Stimulated activated CD4-positive, alpha-beta T cell treated with anti-CD3 and anti-CD28 coated beads, Interleukin-15, amount 100 ng/mL, for 48 hours (primary cell): ENCODE measurements at places on chromosomes 3 and 15.

DNA sequence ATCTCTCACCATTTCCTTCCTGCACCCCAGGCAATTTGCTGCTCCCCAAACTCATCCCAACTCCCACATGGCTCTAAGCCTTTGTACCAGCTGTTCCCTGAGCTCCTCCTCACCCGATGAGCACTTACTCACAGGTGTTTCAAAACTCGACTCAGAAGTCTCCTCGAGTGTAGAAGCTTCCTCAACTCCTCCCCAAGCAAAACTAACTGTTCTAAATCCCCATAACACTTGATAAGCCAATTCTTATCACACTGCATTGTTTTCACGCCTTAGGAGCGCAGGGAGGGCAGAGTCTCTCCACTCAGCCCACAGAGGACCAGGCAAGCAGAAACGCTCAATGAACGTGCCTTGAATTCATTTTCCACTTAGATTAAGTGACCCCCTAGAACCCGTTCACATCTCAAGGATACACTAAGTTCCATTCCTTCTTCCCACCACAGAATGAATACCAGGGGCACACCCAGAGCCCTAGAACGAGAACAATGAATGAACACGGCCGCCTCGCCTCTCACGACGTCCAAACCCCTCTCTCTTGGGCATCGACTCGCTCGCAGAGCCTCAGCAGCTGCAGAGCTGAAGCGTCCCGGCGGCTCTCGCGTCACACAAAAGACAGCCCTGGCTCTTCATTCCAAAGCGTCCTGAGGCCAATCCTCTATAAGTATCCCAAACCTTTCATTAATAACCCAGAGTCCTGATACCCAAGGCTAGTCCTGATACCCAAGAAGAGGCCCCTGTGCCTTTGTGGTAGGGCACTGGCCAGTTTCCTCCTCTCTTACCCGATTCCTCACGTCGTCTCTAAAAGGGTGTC is 1.1 kb downstream of the RAF1 start:
- DNase-seq: no peak

DNA sequence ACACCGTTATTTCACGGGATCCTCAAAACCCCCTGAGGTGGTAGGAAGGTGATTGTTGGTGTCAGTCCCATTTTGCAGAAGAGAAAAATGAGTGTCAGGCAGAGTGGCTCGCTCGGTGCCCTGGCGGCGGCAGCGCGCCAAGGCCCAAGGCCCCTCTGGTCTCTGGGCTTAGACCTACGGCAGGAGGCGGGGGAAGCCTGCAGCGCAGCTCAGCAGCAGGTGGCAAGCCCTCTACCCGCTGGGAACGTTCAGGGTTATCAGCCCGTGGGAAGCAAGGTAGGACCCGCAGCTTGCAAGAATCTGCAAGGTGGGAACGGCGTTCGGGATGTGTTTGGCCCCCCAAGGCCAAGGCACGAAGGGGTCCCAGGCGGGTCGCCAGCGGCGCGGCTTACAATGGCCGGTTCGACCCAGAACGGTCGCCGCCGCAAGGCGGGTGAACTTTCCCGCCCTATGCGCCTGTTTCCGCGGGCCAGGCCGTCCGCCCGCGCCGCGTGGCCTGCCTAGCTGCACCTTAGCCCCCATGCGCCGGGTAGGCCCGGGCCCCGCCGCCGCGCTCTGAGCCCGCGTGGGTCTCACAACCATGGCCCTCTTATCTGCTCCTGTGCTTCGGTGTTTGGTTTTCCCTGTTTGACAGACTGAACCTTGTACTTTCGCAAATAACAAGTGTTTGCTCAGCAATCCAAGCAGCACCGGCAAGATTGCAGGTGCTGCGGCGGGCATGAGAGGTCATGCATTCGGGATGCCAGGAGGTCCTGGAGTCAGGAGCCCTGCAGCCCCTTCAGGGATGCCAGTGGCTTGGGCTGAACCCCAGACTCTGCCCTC is 39.7 kb downstream of the CCNL1 start:
- no peak for DNase-seq

DNA sequence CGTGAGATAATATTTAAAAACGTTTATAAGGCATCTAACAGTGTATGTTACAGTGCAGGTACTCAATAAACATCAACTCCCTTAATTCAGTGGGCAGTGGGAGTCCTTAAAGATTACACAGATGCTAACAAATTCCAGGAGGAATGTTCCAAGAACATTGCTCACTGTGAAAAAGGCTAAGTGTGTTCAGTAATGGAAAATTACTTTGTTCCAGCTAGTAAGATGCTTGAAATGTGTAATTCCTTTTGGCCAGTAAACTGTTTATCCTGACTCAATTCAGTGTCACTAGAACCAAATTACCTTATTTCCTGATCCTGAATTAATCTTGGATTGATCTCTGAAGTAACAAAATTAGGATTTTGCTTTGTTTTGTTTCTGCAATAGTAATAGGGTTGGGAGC is 54.2 kb upstream of the SEMA6D start:
- DNase-seq: no peak

GRCh38 chr3:139534992-139535879 is 4.3 kb downstream of the RBP1 start:
- DNase-seq: no peak

DNA sequence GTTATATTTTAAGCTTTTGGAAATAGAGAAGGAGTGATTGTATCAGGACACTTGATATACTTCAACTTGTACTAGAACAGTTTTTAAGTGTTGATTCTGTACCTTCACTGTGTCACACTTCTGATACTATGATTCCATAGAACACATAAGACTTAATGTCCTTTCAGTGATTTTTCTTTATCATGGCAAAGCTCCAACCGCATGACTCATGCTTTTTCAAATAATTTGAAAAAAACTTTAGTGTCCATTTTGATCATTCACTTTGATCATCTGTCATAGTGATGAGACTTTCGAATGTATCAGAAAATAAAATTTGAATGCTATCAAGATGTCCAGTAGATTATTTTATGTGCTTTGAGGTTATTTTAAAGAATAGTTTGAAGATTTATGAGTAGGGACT is 32.0 kb downstream of the AP4E1 start:
- no peak for DNase-seq

GRCh38 chr3:171231361-171231760 is 204.8 kb upstream of the SLC2A2 start:
- no peak for DNase-seq

GRCh38 chr3:81249540-81250029 is 511.9 kb downstream of the GBE1 start:
- no peak for DNase-seq

DNA sequence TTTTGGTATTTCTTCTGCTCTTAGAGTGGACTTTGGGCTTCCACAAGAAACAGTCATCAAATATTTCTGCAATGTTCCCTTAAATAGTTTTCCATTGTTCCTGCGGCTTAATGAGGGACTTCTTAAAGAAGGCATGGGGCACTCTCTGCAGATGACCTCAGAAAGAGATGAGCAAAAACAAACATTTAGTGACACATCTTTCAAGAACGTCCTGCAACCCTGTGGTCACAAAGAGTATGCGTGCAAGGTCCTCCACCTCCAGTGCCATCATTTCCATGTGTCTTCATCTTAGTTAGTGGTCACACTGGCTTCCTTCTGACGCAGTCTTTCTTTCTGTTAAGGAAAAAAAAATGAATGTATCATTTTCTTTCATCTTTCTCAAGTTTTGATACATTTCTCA is 56.2 kb downstream of the GREM1 start:
- no peak for DNase-seq

- no peak for DNase-seq
These were observed 47.7 kb downstream of the MYO5A start for GRCh38 chr15:52480990-52481389.

DNA sequence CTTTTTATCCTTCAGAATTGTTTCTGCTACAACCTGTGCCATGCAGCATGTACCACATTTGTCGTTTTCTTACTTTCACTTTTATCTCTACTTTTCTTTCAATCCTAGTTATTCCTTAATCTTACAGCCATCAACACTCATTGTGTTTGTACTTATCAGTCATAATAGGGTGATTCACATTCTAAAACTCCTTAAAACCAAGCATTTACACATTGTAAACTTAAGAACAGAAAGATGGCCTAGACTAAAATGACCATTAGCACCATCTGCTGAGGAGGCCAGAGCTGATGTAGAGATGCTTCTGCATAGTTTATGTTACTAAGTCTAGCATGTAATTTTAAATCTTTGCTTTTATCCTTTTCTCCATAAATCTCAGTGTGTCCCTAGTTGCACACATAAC is 25.5 kb downstream of the EIF2AK4 start:
- DNase-seq: no peak

GRCh38 chr3:44685128-44685800 is 27.2 kb upstream of the ZNF502 start:
- DNase-seq: peak; percentile 48
